ENCODE measurements at places on chromosomes 1 and 21.

- no peak for DNase-seq
These were observed 26.9 kb downstream of the ATP8B2 start for GRCh38 chr1:154352245-154352580.

GRCh38 chr21:31397515-31397926 lies 53.5 kb upstream of the TIAM1 start:
- no peak for DNase-seq

GRCh38 chr1:148363439-148363810 lies 119.7 kb downstream of the PPIAL4G start:
- no peak for DNase-seq

- DNase-seq: no peak
These were observed 296.8 kb downstream of the TPR start for GRCh38 chr1:186078245-186078644.

DNA sequence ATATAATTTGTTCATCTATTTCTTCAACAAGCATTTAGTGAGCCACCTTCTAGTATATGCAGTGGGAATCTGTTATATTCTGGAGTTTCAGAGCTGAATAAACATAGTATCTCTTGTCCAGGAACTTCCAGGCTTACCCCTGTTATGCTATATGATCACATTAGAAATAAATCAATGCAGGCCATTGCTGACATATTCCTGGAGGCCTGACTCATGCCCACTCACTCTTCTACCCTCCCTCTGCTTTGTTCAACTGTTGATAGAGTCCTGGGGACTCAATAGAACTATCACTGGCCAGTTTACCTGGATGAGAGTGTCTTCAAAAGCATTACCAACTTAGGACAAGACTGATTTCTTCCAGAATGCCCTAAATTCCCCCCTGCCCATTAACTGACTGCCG lies 29.3 kb upstream of the SRSF10 start:
- DNase-seq: no peak

DNA sequence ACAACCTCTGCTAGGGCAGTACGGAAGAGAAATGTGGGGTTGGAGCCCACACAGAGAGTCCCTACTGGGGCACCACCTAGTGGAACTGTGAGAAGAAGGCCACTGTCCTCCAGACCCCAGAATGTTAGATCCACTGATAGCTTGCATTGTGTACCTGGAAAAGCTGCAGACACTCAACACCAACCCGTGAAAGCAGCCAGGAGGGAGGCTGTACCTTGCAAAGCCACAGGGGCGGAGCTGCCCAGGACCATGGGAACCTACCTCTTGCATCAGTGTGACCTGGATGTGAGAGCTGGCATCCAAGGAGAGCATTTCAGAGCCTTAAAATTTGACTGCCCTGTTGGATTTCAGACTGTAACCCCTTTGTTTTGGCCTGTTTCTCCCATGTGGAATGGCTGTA lies 85.5 kb downstream of the USP25 start:
- no peak for DNase-seq

- DNase-seq: no peak
These were observed 13.0 kb upstream of the DENND2D start for GRCh38 chr1:111213412-111213811.

DNA sequence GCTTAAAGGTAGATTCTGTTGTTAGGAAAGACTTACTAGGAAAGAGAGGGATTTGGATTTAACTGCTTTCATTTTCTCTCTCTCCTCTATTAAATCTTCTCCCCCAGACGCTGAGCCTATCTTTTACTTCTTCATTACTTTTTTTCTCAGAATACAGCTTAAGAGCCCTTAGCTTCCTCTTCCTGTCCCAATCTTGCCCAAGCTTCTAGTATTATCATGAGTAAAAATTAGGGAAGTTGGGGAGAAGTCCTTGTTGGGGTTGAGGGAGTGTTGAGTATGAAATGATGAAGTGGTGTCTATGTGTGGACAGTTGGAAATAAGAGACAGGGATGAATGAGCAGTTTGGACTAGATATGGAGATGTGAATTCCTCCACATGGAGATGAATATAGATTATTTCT lies 35.0 kb downstream of the ACP6 start:
- DNase-seq: no peak

GRCh38 chr1:7744882-7745281 lies 26.2 kb upstream of the VAMP3 start:
- DNase-seq: no peak

GRCh38 chr1:33455539-33456501 lies 16.6 kb upstream of the ZSCAN20 start:
- DNase-seq: peak; percentile 55
